ENCODE measurements at places on chromosomes 6 and 20.

DNA sequence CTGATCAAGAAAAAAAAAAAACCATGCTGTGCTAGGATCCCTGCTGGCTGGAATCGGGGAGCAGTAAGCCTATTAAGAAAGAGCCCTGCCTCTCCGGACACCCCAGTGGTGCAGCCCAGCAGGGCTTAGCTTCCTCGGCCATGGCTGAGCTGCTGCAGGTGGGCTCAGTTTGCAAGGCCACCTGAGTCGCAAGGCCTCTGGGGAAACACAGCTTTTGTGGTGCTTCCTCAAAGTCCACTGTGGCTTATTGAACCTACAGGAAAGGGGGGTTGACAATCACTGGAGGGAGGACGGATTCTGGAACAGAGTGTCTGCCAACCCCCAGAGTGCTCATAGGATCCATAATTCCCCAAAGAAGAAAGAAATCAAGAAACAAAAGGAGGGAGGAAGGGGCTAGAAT, 240.8 kb downstream of the SMOC2 start:
- no peak for DNase-seq

- no peak for DNase-seq
Measured at GRCh38 chr20:44481719-44482416, 6.2 kb downstream of the TTPAL start.

DNA sequence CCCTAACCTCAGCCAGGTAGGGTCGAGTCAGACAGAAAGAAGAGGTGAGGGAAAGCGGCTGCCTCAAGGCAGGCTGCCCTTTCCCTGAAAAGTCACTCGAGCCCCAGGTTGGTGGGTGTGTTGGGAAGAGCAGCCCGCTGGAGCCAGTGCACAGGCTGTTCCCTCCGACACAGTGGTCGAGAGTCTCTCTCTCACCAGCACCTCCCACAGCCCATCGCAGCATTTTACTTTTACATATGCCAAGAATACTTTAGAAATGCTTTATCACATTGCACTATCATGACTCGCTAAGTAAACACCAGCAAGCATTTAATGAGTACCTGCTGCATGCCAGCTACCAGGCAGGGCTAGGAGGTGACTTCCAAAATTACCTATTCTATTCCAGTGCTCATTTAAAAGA, 1.7 kb downstream of the PRPH2 start:
- no peak for DNase-seq

DNA sequence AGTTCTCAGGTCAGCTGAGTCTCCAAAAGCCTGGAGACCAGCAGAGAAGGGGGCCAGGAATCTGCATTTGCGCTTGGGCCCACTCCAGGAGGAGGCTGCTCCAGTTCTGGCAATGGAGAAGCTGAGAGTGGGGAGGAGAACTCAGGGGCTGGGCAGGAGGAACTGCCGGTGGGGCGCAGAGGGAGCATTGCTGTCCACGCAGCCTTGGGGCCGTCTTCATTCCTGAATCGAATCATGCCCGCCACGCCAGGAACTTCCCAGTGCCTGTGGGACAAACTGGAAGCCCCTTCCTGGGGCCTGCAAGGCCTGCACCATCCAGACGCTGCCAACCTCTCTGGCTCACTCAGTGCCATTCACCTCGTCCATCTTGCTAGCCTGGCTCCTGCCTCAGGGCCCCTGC, 16.9 kb downstream of the RAB44 start:
- DNase-seq = no peak

DNA sequence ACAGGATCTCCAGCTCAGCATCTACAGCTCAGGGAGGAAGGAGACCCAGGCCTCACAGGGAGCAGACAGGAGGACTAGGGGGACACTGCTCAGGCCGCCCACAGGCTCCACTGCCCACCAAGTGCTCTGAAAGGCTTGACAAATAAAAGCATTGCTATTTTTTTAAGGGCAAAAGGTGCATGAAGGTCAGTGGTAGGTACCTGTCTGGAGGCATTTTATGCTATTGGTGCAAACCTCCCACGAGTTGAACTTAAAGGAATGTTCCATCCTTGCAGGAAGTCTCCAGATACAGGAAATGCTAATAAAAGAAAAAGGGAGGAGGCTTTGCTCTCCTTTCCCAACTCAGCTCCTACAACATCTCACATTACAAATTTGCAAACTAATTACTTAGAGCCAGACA, 228.1 kb downstream of the FOXC1 start:
- no peak for DNase-seq

DNA sequence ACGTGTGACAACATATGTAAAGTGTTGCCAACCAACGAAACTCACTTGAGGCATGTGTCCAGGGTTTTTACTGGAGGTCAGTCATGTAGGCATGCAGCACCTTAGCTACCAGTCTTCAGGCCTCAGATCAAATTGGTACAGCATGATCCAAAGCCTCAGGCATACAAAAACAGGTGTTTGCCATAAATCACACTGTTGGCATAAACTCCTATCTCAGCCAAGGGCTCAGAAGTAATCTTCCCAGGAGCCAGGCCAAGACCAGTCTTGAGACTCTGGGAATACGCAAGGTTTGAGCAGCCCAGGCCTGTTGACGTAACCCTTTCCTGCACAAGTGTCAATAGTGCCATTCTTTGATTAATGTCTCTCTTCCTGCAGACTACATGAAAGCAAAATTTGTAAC, 163.5 kb downstream of the PRL start:
- DNase-seq = no peak

DNA sequence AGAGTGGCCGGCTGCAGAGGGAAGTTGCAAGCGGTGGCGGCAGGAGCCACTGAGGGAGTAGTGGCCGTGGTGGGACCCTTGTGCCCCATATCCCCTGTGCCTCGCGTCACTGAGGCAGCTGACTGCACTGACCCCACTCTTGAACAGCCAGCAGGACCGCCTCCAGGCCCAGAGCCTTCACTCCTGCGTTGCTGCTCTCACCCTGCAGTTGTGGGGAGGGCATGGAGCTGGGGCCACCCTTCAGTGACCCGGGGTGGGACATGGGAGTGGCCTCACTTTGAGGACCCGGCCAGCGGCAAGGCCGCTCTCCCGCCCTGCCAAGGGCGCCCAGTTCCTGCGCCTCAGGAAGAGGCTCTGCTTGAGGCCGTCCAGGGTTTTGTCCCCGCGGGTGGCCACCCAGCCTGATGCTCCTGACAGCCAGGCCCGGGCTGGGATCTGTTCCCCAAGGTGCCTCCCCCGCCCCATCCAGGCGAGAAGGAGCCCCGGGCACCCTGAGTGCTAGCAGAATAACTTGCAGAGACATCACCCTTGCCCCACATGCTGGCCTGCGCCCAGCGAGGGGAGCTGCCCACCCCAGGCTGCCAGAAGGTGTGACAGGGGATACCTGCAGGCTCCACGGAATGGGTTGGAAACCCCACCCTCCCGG, 44.4 kb downstream of the HLA-DRA start:
- no peak for DNase-seq

DNA sequence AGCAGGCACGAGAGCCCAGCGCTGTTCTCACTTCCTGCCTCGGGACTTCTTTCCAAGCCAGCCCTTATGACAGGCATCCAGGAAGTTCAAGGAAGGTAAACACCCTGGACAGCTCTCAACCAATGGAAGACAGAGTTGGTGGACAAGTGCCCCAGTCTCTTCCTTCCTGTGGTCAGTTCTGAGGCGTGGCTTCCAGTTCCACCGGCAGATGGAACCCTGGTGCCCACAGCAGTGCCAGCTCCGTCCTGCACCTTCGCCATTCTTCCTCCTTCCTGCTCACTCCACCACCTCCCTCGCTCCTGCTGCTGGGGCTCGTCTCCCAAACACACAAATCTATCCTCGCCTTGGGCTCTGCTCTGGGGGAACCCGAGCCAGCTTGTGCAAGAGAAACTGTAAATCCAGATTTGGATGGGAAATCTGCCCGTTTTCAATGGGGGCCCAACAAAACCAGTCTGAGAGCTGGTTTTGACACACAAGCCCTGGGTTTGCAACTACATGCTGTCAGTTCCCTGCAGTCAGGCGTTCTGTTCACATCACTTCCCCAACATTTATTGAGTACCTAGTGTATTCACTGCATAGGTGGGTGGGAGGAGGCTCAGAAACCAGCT, 162.7 kb downstream of the GRM4 start:
- no peak for DNase-seq

DNA sequence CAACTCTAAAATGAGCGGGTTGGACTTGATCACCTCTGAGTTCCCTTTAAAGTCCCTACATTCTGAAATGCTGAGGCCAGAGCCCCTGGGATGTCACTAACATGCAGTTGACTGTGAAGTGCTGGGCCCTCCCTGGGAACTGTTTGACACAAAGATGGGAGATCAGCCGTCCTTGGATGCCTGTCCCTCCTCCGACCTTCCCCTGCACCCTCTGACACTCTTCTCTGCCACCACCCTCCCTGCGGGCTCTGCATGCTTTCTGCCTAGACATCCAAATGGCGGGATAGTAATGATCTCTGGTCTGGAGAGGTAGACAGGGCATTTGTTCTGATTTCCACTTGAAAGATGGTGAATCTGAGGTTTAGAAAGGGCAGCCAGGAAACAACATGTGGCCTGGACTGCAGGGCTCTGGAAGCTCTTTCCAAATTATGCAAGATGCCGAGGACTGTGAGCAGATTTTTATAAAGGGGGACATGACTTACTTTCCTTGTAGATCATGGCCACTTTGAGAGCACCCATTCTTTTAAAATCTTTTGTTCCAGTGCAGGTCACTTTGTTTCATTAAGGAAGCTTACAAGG, 113.2 kb downstream of the ZDHHC14 start:
- DNase-seq = no peak

DNA sequence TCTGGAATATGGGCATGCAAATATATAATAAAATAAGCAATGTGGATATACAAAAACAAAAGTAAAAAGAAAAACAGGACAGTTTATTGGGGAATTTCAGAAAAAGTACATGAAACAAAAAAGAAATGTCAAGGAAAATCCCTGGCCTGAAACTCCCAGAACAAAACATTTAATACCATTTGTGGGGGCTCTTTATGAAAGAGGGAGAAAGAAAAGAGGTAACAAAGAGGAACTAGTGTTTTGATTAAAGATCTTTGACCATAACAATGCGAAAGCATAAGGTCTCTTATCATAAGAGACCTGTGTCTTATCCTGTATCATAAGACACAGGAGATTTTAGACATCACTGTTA, 88.6 kb upstream of the ARID1B start:
- no peak for DNase-seq

- no peak for DNase-seq
Measured at GRCh38 chr6:74671558-74672025, 534.3 kb downstream of the COL12A1 start.

DNA sequence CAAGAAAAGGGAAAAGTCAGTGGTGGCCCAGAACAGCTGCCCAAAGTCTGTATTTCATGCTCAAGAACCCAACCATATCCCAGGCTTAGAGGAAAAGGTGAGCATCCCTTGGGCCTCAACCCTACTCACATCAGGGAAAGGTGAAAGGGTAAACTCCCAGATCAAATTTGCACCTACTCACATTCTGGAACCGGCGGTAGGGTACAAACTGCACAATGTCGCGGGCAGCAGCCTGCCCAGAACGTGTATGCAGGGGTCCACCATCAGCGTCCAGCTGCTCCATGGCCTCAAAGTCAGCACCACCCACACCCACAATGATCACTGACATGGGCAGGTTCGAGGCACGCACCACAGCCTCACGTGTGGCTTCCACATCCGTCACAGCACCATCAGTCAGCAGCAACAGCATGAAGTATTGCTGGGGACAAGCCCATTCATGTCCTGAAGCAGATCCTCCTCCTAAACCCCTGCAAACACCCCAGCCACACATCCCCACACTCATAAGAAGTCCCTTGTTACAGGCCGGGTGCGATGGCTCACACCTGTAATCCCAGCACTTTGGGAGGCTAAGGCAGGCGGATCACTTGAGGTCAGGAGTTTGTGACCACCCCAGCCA, 10.9 kb downstream of the SPAG4 start:
- DNase-seq = no peak

DNA sequence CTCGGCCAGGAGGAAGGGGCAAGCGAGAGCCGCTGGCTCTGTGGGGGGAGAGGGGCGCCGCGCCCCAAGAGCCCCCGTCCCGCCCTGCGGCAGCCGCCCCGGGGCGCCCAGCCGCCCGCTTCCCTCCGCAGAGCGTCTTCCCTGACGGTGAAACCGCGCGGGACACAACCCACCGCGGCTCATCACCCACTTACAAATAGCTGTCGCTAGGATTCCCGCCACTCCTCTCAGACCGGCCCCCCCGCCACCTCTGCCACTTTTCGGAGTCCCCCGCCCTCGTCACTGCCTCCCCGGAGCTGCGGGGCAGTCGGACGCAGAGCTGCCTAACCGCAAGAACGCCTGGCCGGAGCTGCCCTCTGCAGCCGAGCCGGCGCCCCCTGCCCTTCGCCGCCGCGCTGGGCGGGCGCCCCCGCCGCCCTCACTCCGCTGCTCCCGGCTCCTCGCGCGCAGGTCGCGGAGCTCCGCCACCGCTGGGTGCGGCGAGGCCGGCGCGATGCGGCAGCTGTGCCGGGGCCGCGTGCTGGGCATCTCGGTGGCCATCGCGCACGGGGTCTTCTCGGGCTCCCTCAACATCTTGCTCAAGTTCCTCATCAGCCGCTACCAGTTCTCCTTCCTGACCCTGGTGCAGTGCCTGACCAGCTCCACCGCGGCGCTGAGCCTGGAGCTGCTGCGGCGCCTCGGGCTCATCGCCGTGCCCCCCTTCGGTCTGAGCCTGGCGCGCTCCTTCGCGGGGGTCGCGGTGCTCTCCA, at the start of gene SLC35D3:
Gene SLC35D3 (plus strand): TSS at position 366 of the 749 bp plus-strand sequence. CDS start 128 bp downstream, at position 494.
- DNase-seq = no peak

DNA sequence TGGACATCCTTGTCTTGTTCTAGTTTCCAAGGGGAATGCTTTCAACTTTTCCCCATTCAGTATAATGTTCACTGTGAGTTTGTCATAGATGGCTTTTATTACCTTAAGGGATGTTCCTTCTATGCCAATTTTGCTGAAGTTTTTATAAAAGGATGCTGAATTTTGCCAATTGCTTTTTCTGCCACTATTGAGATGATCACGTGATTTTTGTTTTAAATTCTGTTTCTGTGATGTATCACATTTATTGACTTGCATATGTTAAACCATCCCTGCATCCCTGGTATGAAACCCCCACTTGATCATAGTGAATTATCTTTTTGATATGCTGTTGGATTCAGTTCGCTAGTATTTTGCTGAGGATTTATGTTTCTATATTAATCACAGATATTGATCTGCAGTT, 130.6 kb upstream of the TAB2 start:
- no peak for DNase-seq
